ENCODE measurements at places on chromosomes 4 and X.

- no peak for DNase-seq
Measured at GRCh38 chr4:25799522-25799921, 63.3 kb downstream of the SEL1L3 start.

- DNase-seq = no peak
Measured at GRCh38 chr4:69832326-69833030, 27.5 kb downstream of the SULT1E1 start.

DNA sequence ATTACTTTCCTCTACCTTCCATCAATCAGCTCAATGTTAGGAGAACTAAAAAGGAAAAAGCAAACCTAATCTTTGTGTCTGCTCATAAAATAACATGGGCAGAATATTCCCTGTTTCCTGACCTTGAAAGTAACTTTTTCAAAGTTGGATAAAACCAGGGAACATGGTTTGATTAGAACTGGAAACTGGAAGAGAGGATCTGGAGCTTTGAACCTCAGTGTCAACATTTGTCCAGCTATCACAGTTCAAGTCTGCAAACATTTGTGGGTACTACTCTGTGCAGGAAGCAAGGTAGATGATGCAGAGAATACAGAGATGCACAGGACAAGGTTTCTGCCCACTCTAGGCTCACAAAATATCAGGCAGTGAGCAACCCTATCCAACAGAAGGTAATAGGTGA is 86.4 kb upstream of the TAB3 start:
- no peak for DNase-seq

- DNase-seq = peak; percentile 12
Measured at GRCh38 chr4:7693237-7693608, 246.4 kb downstream of the AFAP1 start.

GRCh38 chr4:12958436-12958835 is 525.7 kb downstream of the RAB28 start:
- DNase-seq = no peak

GRCh38 chr4:3324093-3324815 is 31.4 kb downstream of the RGS12 start:
- DNase-seq = no peak

DNA sequence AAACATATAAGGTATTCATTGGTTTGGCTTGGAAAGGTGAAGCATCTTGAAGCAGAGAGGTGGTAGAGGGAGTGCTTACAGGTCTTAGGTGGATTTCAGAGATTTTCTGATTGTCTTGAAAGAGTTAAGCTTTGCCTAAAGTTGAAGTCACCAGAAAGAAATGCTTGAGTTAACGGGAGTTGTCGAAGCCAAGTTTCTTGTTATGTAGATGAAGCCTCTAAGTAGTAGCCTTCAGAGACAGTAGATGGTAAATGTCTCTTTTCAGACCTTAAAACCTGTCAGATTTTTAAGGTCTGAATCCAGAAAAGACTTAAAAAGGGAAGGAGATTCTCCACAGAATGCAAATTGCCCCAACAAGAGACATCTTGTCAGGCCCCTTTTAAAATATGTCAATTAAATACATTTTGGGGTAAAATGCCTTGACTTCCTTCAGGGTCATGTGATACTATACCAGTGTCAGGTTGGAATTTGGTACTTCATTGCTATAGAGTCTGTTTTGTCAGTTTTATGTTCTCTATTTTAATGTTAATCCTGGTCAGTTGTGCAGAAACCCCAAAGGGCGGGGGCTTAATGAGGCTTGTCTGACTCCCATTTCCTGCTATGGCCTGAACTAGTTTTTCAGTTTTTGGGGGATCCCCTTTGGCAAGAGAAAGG is 81.0 kb downstream of the PCDH18 start:
- DNase-seq = no peak

GRCh38 chr4:89753601-89754066 is 83.3 kb downstream of the SNCA start:
- DNase-seq = no peak

Data from glutamatergic neuron (in vitro differentiated cells).